ENCODE measurements at places on chromosomes 4 and X.

DNA sequence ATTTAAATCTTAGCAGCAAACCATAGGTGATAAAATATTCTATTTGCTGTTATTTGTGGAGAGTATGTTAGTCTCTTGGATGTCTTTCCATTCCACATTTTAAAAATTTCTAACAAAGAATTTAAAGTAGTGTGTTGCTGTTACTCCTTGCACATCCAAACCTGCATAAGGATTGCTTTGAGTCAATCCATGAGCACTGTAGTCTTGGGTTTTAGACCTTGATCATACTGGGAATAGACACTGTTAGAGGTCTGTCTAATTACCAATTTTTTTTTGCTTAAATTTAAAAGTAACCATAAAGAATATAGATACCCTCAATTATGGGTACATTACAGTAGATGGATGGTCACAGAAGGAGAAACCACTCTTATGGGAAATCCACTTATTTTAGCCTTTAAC, 1.5 kb downstream of the AFP start:
- no peak for DNase-seq

- no peak for DNase-seq
Observed at GRCh38 chrX:42739741-42740140, 38.2 kb downstream of the PPP1R2C start.

- DNase-seq: no peak
Observed at GRCh38 chrX:150502979-150503897, 65.2 kb upstream of the MTM1 start.

- DNase-seq: no peak
Observed at GRCh38 chr4:84753321-84753972, 170.5 kb downstream of the CDS1 start.

- DNase-seq: no peak
Observed at GRCh38 chr4:27278615-27279375, 418.2 kb downstream of the STIM2 start.

GRCh38 chr4:88831031-88831430, 133.4 kb upstream of the NAP1L5 start:
- DNase-seq: no peak

DNA sequence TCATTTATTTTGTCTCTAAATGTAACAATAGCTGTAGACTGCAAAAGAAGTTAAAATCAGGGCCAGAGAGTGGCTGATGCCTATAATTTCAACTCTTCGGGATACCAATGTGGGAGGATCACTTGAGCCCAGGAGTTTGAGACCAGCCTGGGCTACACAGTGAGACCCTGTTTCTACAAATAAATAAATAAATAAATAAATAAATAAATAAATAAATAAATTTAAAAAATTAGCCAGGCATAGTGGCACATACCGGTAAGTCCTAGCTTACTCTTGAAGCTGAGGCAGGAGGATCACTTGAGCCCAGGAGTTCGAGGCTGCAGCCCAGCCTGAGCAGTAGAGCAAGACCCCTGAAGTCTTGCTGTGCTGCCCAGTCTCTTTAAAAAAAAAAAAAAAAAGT, 79.1 kb downstream of the WWC2 start:
- no peak for DNase-seq

- no peak for DNase-seq
Observed at GRCh38 chr4:108885211-108885610, 122.4 kb upstream of the ETNPPL start.

- no peak for DNase-seq
Observed at GRCh38 chr4:101563126-101563525, 215.8 kb upstream of the PPP3CA start.

- no peak for DNase-seq
Observed at GRCh38 chr4:78781139-78781538, 5.0 kb downstream of the BMP2K start.

- no peak for DNase-seq
Observed at GRCh38 chr4:8404791-8405515, 35.6 kb downstream of the ACOX3 start.

DNA sequence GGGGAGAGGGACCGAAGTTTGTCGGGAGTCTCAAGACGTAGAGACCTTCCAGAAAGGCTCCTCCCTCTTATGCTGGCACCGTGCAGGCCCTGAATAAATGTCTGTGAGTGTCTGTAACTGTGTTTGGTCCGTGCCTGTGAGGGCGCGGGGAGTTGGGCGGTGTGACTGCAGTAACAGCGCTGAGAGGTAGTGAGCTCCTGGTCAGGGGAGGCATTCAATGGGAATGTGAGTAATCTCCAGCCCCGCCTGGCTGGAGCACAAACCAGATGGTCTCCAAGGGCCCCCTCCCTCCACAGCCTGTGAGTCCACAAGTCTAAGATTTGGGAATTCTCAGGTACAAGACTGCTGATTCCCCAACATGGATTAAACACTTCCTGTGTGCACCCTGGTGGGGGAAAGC, 100.0 kb downstream of the HMX1 start:
- no peak for DNase-seq

- DNase-seq: no peak
Observed at GRCh38 chrX:119442286-119442685, 26.0 kb upstream of the SLC25A5 start.

DNA sequence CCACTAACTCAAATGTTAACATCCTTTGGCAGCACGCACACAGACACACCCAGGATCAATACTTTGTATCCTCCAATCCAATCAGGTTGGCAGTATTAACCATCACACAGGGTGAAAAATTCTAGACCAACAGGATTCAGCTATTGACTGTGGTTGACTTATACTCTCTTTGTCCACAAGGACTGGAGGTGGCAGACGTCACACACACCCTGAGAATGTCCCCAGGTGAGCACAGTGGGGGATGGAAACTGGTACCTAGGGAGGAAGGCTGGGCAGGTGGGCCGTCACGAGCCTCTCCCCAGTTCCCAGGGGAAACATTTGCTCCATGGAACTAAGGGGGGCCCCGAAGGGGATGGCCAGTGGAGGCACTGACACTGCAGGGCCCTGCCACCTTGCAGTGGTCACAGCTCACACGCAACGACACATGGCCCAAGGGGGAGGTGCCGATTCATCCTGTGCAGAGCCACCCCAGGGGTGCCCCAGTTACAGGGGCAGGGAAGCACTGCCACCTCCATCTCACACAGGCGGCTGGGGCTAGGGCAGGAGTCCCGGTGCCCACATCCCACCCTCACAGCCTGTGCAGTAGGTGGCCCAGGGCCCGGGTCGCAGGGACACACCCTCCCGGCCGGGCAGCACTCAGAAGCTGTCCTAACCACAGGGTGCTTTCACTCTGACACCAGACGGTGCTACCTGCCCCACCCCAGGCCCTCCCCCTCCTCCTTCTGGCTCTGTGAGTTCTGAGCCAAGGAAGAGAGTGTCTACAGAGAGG, 17.4 kb downstream of the ZFYVE28 start:
- no peak for DNase-seq

DNA sequence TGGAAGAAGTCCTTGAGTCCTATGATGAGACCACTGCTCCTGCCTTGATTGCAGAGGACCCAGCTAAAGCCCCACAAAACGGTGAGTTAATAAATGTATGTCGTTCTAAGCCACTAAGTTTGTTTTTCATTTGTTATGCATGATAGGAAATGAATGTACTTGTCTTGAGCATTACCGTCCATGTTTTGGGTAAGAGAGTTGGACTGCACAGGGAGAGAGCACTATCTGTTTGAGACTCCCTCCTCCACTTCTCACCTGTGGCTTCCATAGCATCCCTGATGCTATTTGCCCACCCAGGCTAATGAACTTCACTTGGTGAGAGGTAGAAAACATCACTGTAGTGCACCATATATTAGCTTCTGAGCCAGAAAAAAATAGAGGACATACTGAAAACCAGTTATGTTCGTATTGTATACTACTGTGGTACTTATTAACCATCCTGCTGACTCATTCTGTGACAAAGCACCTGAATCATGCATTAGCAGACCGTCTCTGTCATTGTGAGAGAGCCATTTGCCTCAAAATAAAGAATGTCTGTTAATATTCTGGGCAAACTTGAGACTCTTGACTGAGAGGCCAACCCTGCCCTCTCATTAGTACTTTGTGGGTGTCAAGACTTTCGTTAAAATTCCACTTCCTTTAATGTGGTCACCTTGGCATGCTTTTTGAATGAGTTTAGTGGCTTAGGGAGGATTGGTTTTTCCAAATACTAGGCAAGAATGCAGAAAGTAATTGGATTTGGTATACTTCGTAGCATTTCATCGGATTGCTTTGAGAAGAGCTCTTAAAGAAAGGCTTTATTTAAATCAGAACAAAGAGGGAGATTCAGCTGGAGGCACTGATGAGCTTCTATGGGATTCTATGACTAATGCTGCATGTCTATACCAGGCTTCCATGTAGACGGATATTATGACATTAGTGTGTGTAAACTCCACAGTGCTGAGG, 99.3 kb upstream of the GRPR start:
- DNase-seq: no peak

DNA sequence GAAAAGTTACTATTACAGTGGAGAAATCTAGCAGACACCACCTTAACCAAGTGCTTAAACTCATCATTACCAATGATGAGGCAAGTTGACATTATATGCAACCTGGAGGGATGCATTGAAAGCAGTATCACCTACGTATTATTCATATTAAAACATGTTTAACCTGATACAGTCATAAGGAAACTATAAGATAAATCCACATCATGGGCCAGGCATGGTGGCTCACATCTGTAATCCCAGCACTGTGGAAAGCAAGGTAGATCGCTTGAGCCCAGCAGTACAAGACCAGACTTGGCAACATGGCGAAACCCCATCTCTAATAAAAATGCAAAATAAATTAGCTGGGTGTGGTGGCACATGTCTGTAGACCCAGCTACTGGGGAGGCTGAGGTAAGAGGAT, 22.3 kb upstream of the INTU start:
- DNase-seq: no peak

GRCh38 chrX:74550295-74550802, 64.1 kb downstream of the RLIM start:
- DNase-seq: peak; percentile 23

DNA sequence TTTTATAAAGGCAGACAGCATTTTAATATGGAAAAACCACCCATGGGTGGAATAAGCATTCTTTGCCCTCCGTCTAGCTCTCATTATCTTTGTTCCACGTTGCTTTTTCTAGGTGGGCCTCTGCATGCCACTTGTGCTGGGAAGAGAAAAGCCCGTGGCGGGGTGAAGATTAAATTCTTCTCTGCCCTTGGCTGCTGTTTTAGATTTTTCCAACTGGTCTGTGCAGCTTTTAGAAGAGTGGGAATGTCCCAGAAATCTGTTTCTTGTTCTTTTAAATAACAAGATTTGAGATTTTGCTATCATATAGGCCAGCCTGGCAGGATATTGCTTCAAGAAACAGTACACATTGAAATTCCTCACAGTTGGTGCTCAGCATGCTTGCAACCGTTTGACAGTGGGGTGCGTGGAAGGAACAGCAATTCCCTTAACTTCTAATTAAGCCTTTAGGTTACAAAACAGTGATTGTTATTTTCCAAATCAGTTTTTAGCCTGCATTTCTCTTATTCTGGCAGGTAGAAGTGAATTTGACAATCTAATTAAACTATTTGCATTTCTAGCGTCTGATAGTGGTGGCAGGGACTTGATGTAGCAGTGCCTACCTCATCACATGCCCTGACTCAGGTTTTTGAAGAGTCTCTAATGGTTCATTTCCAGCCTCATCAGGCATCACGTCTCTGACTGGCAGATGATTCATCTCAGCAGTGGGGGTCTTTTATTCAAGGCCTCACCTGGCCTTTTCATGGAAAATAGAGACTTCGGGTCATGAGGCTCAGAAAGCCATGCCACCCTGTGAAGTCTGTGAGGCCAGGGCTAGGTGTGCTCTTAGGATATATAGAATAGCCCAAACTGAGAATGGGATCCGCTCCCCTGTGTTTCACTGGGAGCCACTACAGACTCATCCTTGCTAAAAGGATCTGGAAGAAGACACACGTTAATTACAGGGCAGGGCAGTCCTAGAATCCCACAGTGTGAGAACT, 50.8 kb downstream of the PPEF1 start:
- DNase-seq: no peak

GRCh38 chrX:152896450-152896849, 1.4 kb upstream of the ZNF185 start:
- no peak for DNase-seq
